ENCODE measurements at places on chromosomes 5 and 9.

DNA sequence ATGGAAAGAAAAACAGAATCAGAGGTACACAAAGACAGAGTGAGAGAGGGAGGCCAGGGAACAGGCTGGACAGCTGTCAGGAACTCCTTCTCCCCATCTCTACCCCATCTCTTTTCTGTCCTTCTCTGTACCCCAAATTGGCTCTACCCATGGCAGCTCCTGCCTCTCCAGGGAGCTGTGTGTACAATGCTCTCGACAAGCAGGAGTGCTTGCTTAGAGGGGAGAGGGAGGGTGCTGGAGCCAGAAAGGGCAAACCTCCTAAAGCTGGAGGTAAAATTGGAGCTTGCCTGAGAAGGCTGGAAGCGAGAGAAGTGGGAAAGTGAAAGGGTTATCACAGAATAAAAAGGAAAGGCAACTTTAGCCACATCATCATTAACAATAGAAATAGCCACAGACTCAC is 6.4 kb downstream of the TPM2 start:
- no peak for DNase-seq

- no peak for DNase-seq
These were observed 92.0 kb downstream of the SPEF2 start for GRCh38 chr5:35709688-35710087.

DNA sequence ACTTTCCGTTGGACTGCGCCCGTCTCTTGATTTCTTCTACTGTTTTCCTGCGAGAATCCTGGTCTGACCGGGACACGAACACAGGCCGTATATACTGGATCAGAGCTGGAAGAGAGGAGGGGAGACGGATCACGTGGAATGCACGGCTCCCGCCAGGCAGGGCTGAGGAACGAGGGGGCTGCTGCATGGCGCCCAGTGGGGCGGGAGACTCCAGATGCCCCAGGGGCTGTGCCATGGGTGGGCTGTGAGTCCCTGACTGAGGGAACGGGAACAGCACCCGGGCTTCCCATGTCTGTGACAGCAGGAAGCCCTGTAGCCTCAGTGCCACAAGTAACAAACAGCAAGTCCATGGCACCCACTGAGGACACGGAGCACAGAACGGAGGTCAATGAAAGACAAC is 34.0 kb downstream of the LPCAT1 start:
- no peak for DNase-seq

DNA sequence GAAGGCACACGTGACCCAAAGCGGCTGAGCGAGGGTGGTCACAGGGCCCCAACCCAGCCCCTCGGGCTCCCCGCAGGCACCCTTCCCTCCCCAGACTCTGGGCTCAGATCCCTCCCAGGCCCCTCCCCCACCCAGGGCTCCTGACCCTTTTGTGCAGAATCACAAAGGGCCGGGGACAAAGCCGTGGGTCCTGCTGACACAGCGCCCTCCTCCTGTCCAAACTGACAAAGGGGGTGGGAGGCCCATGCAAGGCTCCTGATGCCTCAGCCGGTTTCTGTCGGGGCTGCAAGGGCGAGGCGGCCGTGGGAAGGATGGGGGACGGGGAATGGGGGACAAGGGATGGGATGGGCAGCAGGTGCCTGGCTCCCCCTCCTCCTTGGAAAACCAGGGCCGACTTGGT is 43.5 kb upstream of the UBAC1 start:
- DNase-seq = no peak

DNA sequence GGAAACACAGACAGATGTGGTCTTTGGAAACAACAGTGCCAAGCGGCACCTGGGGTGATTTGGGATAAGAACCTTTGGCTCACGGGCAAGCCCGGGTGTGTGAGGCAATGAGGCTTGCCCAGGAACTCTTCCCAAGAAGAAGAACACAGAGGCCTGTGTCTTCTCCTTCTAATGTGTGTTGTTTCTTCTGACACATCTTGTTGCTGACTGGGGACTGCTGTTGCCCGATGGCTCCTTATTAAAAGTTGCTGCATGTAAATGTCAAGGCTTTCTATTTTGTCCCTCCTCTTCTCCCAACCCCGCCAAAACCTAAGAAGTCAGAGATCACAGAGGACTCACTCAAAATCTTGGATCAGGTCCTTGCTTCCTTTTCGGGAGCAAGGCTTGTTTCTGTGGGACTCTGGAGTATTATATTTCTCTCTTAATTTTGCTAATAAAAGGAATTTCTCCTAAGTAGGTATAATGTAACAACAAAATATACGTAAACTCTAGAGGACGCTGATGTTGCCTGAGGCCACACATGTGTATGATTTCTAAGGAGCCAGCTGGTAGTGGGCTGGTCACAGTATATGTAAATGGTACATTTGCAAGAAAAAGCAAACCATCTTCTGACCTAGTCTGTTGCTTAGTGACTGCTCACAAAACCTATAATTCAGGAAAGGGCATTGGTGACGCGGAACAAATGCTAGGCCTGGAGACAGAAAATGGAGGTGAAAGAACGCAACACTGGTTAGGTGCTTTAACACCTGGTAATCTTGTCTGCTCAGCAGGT is 232.5 kb downstream of the GADD45G start:
- DNase-seq = no peak

GRCh38 chr5:11400316-11400715 is 503.9 kb downstream of the CTNND2 start:
- no peak for DNase-seq

DNA sequence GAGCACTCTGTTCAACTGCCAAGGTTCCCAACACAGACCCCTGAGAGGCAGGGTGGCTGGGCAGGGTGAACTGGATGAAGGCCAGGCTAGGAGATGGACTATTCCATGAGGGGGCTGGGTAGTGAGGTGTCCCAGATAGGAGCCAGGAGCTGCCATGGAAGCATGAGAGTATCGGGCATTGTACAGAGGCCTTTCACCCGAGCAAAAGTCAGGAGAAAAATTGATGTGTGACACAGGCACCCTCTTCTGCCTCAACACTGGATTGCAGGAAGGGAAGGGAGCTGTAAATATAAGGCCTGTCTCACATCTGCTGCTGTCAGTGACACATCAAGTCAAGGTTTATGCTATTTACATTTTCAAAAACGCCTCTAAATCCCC is 74.6 kb downstream of the UBAP1 start:
- no peak for DNase-seq

- no peak for DNase-seq
These were observed 726.0 kb downstream of the DNAH5 start for GRCh38 chr5:13218518-13218917.

- DNase-seq = no peak
These were observed 57.0 kb downstream of the FBN2 start for GRCh38 chr5:128480906-128481633.

- no peak for DNase-seq
These were observed 4.1 kb downstream of the NOTCH1 start for GRCh38 chr9:136541709-136542108.

DNA sequence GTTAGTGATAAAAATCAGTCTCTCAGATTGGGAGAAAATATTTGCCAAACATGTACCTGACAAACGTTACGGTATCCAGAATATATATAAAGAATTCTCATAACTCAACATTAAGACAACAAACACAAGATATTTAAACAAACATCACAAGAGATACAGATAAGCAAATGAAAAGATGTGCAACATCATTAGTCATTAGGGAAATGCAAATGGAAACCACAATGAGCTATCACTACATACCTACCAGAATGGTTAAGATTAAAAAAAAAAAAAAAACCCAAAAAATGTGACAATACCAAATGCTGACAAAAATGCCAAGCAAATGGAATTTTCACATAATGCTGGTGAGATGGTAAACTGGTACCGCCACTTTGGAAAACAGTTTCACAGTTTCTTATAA is 15.4 kb downstream of the CERT1 start:
- DNase-seq = no peak

All from T-helper 9 cell (primary cell).